Right ventricle myocardium superior (tissue), 1 donor: ENCODE measurements at places on chromosomes 3 and 15.

- no peak for DNase-seq
These were observed 237.8 kb upstream of the GADL1 start for GRCh38 chr3:31132132-31132769.

GRCh38 chr3:30311781-30312180 lies 294.6 kb upstream of the TGFBR2 start:
- DNase-seq = peak; percentile 67

GRCh38 chr3:180036671-180037455 lies at the start of gene PEX5L:
PEX5L (minus strand) TSS chr3:180036937; CDS start chr3:180036599, 338 bp downstream.
- DNase-seq = peak; percentile 43

DNA sequence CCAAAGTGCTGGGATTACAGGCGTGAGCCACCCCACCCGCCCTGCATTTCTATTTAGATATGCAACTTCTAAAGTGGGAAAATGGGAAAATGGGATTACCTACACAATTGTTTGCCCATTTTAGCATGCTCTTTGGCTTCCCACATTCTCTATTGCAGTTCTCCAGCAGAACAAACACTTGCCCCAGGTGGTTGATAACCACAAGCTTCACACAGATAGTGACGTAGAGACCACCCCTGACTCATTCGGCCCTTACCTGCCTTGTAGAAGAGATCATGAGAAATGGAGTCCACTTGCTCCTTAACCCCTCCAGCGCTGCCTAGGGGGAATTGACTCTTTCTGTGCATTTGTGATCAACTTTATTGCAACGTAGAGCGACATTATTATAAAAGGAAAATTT lies 83.2 kb upstream of the RAP2B start:
- no peak for DNase-seq

GRCh38 chr3:64677961-64678716 lies 9.7 kb downstream of the ADAMTS9 start:
- DNase-seq = no peak

DNA sequence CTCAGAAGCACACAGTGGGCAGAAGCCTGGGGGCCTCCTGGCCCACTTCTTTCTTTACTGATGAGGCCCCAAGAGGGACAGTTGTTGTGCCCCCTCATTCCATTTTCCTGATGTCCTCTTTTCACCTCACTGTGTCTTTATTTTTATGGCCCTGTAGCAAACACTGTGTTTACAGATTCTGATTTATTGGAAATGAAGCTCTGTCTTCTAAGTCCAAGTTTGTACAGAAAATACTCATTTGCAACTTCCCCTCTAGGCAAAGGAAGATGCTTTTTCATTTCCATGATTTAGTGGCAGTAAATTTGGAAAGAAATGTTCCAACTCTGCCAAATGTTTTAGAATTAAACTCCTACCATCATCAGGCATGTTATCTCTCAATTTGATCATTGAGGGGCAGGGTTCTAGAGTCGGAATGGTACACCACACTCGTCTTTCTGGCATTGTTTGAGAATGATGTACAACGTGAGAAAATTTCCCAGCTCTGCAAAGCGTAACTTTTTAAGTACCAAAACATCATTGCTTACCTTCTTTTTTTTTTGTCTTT lies 129.7 kb downstream of the ARNT2 start:
- no peak for DNase-seq

DNA sequence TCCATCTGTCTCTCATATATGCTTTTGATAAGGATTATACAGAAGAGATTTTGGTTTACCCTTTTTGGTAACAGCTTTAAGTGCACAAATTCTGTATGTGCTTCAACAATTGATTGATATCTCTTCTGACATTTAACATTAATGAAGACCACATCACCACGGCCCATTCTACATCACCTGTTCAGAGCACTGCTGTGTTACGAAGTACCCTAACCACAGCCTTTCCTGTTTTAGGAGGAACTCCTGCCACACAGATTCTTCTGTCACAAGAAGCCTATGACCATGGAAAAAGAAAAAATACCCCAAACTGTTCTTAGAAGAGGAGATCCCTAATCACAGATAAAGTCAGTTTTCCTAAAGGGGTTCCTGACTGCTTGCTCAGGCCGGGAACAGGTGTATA lies 170.1 kb downstream of the NSUN3 start:
- DNase-seq = no peak

GRCh38 chr3:124761250-124761796 lies 31.1 kb downstream of the UMPS start:
- peak; percentile 93 for DNase-seq

- DNase-seq = no peak
These were observed 11.3 kb downstream of the SEMA4B start for GRCh38 chr15:90212221-90213098.

DNA sequence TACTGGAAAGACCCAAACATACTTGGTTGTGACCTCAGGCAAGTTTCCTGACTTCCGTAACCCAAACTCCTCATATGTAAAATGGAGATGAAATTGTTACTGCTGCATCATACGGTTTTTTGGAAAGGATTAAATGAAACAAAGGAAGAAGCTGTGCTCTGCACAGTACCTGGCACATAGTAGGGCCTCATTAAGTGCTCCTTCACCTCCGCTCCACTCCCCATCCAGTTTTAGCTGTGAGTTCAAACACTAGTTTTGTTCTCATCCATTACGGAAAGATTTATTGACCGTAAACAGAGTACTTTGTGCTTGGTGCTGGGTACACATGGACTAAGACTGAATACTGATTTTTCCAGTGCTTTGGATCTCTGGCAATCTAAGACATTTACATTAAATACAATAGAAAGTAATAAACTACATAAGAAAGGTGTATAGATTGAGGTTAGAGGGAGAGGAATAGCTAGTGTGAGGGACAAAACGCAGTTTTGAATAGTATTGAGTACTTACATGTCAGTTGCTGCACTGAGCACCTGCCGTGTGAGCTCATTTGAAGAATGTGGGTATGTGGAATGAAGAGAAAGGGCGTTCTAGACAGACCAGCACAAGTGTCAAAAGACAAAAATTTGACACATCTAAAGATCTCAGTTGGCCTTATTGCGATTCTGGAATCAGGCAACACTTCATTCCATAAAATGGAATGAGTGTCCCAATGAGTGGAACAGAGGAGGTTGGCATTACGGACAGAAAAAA lies 594 bp upstream of the ICE2 start:
- DNase-seq = no peak

GRCh38 chr3:64266065-64266931 lies 41.0 kb upstream of the PRICKLE2 start:
- no peak for DNase-seq

GRCh38 chr3:43670635-43671522 lies 19.9 kb upstream of the ABHD5 start:
- DNase-seq = no peak

DNA sequence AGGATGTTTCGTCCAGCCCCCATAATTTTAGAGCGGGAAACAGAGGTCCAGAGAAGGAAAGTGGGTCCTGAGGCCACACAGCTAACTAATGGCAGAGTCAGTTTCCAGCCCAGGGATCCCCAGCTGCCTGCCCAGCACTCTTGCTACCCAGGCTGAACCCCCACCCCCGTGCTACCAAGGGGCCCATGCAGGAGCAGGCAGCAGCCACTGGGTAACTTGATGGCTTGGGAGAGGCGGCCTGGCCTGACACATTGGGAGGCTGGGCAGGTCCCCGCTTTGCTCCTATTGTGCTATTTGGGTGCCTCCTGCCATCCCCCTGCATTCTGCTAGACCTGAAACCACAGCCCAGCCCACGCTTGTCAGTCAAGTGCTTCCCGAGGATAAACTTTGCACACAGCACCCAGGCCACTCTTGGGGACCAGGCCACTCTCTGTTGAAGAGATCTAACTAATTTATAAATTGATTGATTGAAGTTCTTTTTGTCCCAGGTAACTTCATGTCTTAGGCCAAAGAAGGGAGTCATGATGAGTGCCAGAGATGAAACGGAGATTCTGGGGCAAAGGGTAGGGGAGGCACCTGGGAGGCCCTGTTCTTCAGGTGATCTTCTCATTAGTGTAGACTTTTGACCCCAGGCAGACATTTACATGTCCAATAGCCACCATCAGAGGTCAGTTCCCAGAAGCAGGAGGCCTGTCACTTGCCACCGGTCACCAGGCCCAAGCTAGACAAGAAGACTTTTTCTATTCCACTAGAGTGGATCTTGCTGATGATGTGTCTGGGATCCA lies 7.0 kb downstream of the PAK6 start:
- no peak for DNase-seq

GRCh38 chr3:149245738-149246451 lies 24.3 kb upstream of the CP start:
- DNase-seq = no peak

GRCh38 chr3:96959474-96959873 lies 145.1 kb downstream of the EPHA6 start:
- no peak for DNase-seq

DNA sequence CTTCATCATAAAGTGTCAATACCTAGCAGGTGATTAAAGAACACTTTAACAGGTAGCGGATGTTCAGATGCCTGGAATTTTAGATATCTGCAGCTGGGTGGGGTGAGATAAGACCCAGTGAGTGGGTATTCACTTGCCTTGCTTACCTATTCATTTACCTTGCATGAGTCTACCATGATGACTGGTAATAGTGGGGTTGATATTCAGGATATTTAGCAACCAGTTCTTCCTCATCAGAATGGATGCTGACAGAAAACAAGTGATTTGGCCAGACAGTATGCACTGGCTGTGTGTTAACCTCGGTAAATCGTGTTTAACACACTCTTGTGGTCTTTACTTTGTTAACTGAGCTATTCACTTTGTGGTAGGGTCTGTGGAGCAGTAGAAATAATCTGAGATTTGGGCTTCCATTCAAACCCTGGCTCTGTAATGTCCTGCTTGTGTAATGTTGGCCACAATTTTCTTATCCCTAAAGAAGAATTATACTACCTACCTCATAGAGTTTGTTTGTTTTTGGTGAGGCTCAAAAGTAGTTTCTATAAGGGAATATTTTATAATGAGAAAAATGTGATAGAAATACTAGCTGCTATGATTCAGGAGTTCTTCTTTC lies 391.9 kb upstream of the TBL1XR1 start:
- no peak for DNase-seq

GRCh38 chr3:133506215-133506901 lies 67.1 kb upstream of the CDV3 start:
- DNase-seq = no peak
